ENCODE measurements at places on chromosomes 11 and 22.

DNA sequence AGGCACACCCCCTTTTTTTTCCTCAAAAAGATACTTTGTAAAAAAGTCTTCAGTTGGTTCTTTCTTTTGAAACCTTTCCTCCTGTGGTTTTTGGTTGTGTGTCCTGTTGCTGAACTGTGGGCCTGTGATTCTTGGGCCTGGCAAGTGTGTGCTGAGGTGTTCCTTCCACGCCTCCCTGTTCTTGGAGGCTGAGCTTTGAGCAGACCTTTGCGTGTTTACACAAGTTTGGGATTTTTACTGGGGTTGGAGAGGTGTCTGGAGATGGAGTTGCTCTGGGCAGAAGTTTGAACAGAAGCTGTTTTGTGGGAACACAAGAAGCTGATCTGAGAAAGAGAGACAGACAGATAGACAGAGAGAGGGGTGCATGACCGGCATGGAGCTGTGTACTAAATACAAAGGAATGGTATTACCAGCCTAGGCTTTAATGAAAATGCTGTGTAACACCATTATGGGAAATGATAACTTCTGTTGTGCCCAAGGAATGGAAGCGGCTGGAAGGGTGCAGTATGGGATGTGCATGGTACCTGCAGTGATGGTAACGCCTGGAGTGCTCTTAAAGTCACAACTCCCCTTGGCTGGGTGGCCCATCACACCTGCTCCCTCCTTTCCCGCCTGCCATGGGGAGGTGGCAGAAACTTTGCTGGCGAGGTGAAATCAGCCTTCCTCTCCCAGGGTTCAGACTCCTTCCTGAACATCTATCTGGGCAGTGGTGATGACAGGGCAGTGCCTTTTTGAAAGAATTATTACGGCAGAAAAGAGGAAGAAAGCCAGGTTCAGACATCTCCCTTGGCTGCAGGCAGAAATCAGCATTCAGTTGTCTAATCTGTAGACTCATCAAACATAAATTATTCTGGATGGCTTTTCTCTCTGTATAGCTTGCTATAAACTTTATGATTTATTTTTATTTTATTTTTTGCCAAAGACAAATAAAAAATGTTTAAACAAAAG lies 70.4 kb downstream of the LDLRAD3 start:
- DNase-seq = no peak

DNA sequence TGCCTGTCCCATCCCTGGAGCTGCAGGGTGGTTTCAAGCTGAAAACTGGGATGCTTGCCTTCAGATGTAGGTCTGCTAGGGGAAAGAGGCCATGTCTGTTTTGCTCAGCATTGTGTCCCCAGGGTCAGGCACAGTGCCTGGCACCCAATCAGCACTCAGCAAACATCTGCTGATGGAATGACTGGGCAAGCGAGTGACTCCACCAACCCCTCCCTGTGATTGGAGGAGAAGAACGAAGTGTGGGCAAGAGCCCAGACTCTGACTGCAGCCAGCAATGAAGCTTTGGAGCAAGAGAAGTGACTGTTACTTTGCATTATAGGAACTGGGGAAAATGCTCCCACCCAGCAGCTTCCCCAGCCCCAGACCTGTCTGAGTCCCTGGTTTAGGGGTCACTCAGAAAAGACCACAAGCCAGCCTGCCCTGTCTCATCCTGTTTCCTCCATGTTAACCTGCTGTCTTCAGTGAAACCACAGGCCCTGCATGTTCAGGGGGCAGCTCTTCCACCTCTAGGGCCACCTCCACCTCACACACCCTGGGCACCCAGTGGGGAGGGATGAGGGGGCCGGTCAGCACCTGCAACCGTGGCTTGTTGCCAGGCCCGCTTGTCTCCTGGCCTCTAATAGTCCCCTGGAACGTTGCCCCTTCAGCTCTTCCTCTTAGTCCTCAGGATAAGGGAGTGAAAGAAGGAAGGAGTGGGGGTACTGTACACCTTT lies 147.4 kb downstream of the TRIM29 start:
- no peak for DNase-seq

DNA sequence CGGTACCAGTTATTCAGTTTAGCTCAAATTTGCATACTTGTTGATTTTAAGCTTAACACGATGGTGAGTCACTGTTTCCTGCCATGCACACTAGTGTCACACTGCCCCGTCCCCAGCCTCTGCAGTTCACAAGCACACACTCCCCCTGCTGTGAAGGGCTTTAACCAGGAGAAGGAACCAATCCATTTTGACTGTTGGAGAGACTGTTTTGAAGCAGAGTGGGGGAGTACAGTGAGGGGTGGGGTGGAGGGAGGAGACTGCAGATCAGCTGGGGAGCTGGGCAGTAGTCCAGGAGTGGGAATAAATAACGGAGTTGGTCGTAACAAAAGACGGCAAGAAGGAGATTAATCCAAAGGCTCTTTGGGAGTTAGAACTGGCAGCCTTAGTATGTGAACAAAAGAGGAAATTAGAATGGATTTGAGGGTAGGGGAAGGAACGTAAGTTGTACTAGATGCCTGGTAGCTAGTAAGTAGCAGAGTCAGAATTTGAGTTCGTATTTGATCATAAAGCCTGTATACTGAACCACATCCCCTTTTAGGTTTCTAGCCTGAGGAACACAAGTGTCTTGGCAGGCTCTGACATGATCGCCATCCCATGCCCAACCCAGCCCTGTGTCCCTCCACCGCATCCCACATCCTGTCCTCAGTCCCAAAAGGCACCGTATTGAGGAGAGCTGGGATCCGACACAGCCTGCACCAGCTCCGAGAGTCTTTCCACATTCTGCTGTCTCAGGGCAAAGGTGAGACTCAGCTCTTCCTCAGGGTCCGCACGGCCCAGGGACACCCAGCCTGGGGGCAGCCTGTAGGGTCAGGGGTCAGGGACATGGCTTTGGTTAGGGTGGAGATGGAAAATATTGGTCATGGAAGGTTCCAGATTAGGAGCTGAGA lies 862 bp downstream of the TPP1 start:
- DNase-seq = no peak

DNA sequence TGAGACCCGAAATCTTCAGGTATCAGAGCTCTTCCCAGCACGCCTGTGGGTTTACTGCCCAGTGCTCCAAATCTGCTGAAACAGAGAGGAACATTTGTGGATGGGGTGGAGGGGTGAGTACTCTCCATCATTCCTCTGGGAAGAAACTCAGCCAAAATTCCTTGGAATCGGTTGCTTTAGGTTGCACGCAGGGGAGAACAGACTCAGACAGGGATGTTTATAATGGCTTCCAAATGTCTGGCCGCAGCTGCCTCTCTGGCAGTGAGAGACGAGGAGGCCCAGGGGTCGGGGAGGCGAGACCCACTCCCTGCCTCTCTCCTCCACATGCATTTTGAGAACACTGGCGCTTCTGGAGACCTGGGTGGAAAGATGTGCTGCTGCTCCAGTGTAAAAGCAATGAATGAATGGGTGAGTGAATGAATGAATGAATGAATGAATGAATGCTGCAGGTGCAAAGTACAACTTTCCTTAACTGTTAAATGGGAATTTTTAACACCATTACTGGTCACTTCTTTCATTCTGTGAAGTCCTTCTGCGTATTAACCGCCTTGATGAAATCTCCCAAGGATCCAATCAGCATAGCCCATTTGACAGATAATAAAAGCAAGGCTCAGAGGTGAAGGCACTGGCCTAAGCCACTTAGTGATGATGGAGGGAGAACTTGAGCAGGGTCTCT lies 437.4 kb downstream of the MIAT start:
- DNase-seq = no peak

GRCh38 chr11:73536961-73537360 lies 61.0 kb downstream of the FAM168A start:
- DNase-seq = no peak

DNA sequence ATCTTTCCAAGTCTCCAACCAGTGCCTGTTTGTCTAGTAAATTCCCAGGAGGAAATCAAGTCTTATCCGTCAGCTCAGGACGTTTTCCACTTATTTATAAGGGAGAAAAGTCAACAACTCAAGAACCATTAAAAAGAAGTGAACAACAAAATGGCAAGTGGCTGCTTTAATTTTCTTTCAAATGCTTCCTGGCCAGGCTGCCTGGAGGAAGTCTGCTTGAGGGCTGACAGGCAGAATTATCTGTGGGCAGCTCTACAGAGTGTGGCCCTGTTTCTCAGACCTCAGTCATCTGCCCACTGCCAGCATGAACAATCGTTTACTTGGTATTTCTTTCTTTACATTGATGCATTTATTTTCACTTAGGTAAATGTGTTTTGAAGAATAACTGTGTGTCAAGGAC lies 281.9 kb upstream of the ISX start:
- no peak for DNase-seq

GRCh38 chr11:3231851-3232744 lies at the start of gene MRGPRE:
Gene MRGPRE, minus strand, starts transcription at chr11:3232417. Its CDS starts 3,618 bp downstream, at chr11:3228799.
- no peak for DNase-seq

GRCh38 chr22:34390400-34390799 lies 470.1 kb upstream of the LARGE1 start:
- no peak for DNase-seq

DNA sequence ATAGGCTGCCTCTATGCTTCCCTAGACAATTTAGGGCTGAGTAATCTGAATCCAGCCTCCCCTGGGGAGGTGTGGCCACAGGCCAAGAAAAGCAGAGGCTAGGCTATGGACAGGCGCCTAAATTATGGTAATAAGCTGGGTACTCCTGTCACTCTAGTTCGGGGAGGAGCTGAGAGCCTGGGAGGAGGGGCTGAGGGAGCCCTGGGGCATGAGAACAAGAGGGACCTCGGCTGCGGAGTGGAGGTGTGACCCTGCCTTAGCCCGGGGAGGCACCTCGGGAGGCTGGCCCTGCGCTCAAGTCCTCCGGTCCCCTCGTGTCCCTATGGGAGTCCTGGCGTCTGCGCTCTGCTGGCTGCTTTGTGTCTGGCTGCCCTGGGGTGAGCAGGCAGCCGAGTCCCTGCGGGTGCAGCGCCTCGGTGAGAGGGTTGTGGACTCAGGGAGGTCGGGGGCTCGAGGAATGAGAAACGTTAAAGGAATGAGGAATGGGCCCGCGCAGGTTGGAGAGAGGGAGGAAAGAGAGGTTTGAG lies at the start of gene OTOG:
OTOG (plus strand) TSS at position 209 of the 527 bp plus-strand sequence; CDS start at position 323, 114 bp downstream.
- no peak for DNase-seq

DNA sequence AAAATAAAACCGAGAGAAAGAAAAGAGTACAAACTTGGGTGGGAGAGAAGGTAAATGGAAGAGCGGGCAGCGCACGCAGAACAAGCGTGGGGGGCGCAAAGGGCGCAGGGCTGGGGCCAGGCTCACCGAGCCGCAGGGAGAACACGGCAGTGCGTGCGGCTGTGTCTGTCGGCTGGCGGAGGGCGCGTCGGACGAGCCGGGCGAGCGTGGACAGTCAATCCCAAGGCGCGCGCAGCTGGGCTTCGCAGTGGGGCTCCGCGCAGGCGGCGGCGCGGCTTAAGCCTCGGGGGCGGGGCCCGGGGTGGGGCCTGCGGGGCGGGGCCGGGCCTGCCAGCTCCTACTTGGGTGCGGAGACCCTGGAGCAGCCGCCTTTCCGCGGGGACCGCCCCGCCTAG lies at the start of gene UCP2:
UCP2 (minus strand) TSS at position 249 of the 395 bp plus-strand sequence. CDS start 4,465 bp downstream, outside the sequence.
- DNase-seq = no peak

GRCh38 chr11:112382561-112382960 lies 121.9 kb upstream of the PLET1 start:
- no peak for DNase-seq

GRCh38 chr22:27089264-27089663 lies 431.9 kb downstream of the MIAT start:
- no peak for DNase-seq

DNA sequence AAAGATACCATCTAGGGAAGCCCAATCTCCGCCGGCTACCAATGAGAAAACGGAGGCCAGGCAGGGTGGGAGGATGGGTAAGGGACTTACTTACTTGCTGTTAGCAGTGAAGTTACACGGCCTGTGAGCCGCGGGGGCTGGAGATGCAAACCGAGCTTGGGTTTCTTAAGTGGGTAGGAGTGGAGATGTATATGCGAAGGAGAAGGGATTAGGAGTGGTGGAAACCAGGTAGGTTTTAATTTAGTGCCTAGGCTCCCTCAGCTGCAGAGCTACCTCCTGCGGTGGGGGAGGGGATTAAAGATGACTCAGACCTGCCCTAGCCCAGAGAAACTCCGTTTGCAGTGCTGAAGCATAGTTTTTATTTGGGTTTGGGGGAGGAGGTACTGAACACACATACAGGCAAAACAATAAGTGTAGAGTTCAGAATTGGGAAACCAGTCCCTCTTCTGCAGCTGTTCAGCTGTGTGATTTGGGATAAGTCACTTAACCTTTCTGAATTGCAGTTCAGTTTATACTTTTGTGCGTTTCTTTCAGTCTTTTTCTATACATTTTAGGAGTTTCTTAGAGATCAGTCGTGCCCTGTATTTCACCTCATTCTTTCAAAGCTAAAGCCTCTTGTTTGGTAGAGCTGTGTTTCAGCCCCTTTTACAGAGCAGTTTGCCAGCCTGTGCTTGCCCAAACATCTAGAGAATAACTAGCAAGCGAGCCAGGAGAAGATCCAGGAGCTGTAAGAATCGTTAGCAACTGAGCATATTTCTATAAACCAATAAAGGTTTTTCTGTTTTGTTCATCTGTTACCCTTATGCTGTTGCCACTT lies 596 bp upstream of the TNRC6B start:
- no peak for DNase-seq

- DNase-seq = no peak
Observed at GRCh38 chr11:17528906-17529843, 15.0 kb downstream of the USH1C start.

- DNase-seq = no peak
Observed at GRCh38 chr11:126733685-126734084, 266.9 kb downstream of the KIRREL3 start.

- no peak for DNase-seq
Observed at GRCh38 chr11:67439321-67440228, 2.1 kb upstream of the PTPRCAP start.

DNA sequence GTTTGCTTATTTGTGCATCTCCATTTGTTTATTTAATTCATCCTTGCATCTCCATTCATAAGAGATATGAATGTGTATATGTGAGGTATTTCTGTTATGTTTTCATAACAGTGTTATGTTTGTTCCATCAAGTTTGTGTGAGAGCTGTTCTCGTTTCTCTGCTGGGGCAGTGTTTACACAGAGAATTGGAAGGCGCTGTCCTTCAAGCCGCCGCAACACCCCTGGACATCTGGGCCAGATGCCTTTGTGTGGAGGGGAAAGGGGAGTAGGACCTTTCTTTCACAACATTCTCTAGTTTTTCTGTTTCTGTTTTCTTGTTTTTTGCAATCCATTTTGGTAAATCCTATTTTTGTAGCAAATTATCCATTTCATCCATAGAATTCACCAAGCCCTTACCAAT lies 7.0 kb upstream of the TM7SF2 start:
- DNase-seq = no peak

DNA sequence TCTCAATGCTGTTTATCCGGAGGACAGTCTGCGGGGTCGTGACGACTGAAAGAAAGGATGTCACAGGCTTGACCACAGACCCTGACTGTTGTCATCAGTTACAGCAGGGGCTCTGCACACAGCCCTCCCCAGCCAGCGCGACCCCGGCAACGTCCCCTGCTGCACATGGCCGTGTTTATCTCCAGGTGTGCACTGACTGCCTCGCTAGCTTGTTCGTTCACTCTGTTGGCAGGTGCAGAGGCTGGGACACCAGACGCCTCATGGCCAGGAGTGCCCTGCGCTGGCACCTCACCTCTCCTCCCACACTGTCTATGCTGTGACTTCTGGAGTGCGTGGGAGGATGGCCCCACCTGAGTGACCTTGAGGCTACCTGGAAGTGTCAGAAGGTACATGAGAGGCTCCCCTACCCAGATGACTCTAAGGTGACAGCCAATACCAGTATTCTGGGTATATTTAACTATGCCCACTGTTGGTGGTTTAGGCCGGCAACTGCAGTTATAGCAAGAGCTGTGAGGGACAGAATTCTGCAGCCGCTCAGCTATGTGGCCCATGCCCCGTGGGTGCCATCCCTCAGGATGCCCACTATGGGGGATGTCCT lies 12.2 kb downstream of the MRPL21 start:
- no peak for DNase-seq

Data from cortex of kidney (tissue), 1 donor.